ENCODE measurements at places on chromosomes 5 and 9.

GRCh38 chr9:95139126-95139525, 178.4 kb downstream of the FANCC start:
- no peak overlapping the region for H3K4me3 ChIP-seq
- no peaks in the 10 kb centered on the region for H3K27me3 ChIP-seq
- no peak overlapping the region for H3K27ac ChIP-seq

GRCh38 chr9:25397746-25398145, 280.5 kb downstream of the TUSC1 start:
- H3K4me3 ChIP-seq: no peak overlapping the region
- DNase-seq: no peak
- H3K27me3 ChIP-seq: no peaks in the 10 kb centered on the region
- no peaks in the 10 kb centered on the region for H3K36me3 ChIP-seq
- no peaks in the 10 kb centered on the region for H3K4me1 ChIP-seq

GRCh38 chr5:3029396-3029795, 277.9 kb upstream of the IRX2 start:
- H3K27ac ChIP-seq: no peak overlapping the region
- no peaks in the 10 kb centered on the region for H3K36me3 ChIP-seq
- no peak overlapping the region for H3K4me3 ChIP-seq
- H3K27me3 ChIP-seq: no peaks in the 10 kb centered on the region
- H3K4me1 ChIP-seq: no peaks in the 10 kb centered on the region

GRCh38 chr9:94584555-94584954, 9.1 kb downstream of the FBP2 start:
- DNase-seq: no peak
- no peak overlapping the region for H3K4me3 ChIP-seq
- no peak overlapping the region for H3K27ac ChIP-seq
- H3K4me1 ChIP-seq: no peaks in the 10 kb centered on the region
- peaks cover 2% of the 10 kb centered on the region for H3K27me3 ChIP-seq

GRCh38 chr5:40655138-40655537, 24.6 kb upstream of the PTGER4 start:
- no peaks in the 10 kb centered on the region for H3K36me3 ChIP-seq
- DNase-seq: no peak
- H3K4me3 ChIP-seq: no peak overlapping the region

- H3K4me1 ChIP-seq: no peaks in the 10 kb centered on the region
- H3K36me3 ChIP-seq: no peaks in the 10 kb centered on the region
- H3K4me3 ChIP-seq: no peak overlapping the region
- no peak overlapping the region for H3K27ac ChIP-seq
Measured at GRCh38 chr5:168481330-168481788, 4.9 kb upstream of the RARS1 start.

DNA sequence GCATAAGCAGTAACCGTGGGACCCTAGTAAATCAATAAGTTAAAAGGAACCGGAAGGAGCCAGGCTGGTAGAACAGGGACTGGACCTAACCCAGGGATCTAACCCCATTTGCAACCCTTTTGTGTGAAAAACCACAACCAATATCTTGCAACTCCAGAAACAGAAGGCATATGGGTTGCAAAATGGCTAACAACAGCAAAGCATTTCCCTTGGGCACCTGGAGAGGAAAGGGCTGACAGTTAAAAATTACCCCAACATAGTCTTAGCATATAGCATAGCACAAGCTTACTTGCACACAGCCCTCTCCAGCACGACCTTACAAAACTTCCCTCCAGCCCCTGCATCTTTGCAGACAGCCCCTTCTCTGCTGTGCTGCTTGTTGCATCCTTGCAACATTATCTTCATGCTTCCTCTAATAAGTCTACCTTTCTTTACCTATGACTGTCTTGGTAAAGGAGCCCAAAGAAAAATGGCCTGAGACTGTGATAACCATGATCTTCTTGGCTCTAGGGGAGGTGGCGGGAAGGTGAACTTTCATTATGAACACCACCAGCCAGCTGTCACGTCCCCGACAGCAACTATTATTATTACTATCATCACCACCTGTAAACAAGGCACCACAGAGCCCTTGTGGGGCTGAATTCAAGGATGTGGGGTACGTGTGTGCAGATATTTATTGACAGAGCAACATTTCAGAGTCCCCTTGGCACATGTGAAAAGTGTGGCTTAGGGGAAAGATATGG, 49.8 kb downstream of the PRRC1 start:
- no peaks in the 10 kb centered on the region for H3K4me1 ChIP-seq
- H3K36me3 ChIP-seq: no peaks in the 10 kb centered on the region
- no peak for DNase-seq
- no peak overlapping the region for H3K27ac ChIP-seq
- no peak overlapping the region for H3K4me3 ChIP-seq
- H3K27me3 ChIP-seq: no peaks in the 10 kb centered on the region

DNA sequence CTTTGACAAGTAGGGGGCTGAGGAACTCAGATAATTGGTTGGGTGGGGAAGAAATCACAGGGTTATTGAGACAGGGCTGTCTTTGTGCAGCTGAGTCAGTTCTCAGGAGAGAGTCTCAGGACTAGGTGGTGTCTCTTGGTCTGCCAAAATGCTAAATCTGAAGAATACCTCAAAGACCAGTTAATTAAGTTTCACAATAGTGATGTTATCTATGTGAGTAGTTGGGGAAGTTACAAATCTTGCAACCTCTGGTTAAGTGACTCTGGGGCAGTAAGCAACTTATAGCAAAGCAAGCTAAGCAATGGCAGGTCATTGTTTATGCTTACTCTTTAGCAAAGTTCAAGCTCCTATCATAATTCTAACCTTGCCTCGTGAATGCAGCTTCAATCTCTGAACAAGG, 53.6 kb downstream of the GIN1 start:
- no peak overlapping the region for H3K27ac ChIP-seq
- H3K4me1 ChIP-seq: peaks cover 2% of the 10 kb centered on the region
- H3K27me3 ChIP-seq: no peaks in the 10 kb centered on the region
- DNase-seq: peak; percentile 37

DNA sequence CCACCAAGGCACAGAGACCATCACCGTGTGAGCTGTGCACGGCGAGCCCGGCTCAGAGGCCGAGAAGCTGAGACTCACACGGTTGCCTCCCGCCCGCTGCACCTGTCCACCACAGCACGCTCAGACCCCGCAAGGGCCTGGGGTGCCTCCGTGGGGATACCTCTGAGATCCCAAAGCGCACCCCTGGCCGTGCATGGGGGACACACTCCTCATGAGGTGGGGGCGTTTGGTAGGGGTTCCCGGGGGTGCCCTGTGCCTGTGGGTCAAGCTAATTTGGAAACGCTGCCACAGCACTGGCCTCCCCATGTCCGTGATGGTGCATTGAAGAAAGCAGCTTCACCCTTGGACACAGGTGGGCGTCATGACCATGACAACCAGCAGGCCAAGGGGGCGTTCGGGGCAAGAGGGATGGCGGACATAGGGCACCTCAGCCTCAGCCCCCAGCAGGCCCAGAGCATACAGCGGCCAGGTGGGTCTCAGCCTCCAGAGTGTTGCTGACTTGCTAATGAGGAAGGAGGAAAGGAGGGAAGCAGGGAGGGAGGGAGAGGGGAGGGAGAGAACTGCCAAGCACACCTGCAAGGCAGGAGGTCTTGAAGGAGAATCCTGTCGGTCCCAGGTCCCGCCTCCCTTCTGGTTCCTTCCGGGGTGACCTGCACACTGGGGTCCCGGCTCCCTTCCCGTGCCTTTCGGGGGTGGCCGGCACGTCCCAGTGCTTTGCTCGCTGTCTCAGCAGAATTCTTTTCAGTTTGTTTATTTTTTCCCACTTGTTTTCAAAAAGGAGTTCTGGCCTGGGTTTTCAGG, 34.7 kb downstream of the GLT6D1 start:
- DNase-seq: no peak
- H3K4me1 ChIP-seq: no peaks in the 10 kb centered on the region

DNA sequence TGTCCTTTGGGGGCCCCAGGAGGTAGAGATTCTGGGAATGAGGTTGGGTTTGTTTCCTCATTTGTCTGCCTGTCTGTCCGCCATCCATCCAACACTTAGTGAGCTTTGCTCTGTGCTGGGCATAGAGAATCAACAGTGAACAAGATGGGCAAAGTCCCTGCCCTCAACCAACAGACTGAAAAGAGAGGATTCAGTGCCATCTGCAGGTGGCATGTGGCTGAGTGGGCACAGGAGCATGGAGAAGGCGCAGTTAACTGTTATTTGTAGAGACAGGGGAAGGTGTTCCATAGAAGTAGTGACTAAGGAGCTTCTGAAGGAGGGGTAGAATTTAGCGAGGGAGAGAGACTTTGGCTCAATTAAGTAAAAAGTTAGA, 23.1 kb downstream of the POLR1E start:
- no peaks in the 10 kb centered on the region for H3K27me3 ChIP-seq
- DNase-seq: no peak
- H3K4me1 ChIP-seq: no peaks in the 10 kb centered on the region
- no peak overlapping the region for H3K27ac ChIP-seq

DNA sequence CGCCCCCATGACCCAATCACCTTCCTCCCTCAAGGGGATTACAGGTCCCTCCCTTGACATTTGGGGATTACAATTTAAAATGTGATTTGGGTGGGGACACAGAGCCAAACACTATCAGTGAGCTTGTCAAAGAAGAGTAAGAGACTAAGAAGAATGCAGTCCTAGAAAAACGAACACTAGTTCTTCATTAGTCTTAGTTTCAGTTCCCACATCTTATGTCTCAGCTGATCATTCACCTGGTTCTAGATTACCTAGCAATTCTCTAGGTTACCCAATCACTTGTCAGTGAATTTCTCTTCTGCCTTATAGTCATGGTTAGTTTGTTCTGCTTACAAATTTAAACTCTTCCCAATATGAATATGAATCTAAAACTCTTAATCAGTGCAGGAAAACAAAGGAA, 251.5 kb downstream of the COX7C start:
- no peak overlapping the region for H3K4me3 ChIP-seq
- no peaks in the 10 kb centered on the region for H3K27me3 ChIP-seq
- H3K36me3 ChIP-seq: no peaks in the 10 kb centered on the region

DNA sequence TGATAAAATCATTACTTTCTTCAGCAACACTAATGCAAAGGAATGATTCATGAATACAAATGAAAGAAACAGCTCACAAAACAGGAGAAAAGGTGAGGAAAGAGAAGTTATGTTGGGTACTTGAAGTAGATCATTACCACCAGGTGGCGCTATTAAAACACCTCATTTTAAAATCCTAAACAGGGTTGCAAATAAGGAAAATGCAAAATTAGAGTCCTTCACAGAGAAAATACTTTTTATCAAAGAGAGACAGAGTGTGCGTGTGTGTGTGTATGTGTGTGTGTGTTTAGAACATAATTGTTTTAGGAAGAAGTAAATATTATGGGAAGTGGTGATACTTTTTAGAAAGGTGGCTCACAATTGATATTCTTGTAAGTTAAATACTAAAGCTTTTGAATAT, 49.5 kb upstream of the CD180 start:
- H3K4me3 ChIP-seq: no peak overlapping the region
- peak; percentile 65 for DNase-seq
- no peaks in the 10 kb centered on the region for H3K36me3 ChIP-seq
- H3K27me3 ChIP-seq: no peaks in the 10 kb centered on the region
- H3K27ac ChIP-seq: no peak overlapping the region

DNA sequence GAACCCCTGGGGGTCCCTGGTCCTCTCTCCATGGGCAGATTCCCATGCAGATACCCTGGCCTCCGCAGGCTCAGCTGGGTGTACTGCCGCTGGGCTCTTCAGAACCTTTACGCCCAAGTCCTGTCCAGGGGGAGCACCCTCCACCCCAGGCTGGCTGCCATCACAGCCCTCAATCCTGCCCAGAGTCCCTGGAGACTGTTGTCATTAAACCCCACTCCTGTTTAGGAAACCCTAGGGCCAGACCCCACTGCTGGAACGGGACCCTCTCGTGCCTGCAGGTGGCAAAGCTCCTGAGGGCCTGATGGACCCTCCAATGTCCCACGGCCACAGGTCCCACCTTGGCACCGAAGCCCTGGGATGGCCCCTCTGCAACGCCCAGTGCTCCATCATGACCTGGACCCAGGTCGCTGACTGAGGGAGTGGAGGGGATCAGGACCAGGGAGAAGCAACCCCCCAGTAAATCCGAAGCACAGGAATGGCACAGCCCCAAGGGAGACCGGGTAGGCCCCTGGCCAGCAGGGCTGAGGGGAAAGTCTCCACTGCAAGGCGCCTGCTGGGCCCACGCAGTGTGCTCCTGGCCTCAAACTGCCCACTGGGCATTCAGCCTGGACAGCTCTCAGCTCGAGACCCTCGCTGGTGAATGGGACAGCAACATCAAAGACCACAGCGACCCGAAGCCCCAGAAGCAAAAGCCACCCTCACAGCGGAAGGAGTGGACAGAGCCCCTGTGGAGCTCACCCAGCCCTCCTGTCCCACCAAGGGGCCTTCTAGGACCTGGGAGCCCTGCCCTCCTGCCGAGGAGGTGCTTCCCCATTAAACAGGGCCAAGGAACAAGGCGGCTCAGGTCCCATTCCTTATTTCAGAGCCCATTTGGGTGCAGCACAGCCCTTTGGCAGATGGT, 8.3 kb downstream of the ZDHHC11B start:
- H3K4me3 ChIP-seq: no peak overlapping the region
- H3K36me3 ChIP-seq: no peaks in the 10 kb centered on the region
- no peak for DNase-seq
- no peak overlapping the region for H3K27ac ChIP-seq
- H3K27me3 ChIP-seq: no peaks in the 10 kb centered on the region
- H3K4me1 ChIP-seq: no peaks in the 10 kb centered on the region

All from mesendoderm (in vitro differentiated cells).